Fibroblast of mammary gland (primary cell): ENCODE measurements at places on chromosomes 3 and 15.
A peak's percentile ranks its signal among the peaks of the same experiment; 100 is the strongest.

GRCh38 chr3:66572938-66573710 is 72.3 kb upstream of the LRIG1 start:
- DNase-seq = no peak

DNA sequence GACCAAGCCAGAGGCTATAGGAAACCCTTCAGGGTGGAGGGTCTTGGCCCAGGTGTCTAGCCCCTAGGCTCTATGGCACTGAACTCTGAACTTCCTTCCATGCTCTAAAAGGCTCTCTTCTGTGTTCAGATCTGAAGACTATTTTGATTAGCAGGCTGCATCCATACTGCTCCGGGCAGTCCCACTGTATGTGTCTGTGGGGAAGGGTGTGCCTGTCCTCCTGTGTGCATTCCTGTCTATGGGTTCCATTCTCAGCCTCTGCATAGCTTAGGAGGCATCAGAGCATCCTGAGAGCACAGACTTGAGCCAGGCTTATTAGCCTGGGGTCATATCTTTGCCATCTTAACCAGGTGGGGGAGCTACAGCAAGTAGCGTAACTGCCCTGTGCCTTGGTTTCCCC is 38.0 kb downstream of the EXOG start:
- no peak for DNase-seq

DNA sequence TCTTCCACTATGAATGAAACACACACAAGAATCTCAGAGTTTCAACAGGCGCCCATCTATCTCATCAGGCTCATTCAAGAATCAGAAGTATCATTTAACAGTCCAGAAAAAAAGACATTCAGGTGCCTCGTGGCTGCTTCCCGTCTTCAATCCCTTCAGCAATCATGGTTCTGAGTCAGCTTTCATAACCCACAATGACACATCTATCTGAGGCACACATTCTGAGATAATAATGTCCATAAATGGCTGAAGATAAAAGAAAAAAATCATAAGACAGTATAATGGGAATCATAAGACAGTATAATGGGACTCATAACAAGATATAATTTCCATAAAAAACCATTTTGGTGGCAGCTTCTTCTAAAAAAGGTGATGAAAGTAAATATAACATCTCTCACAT is 52.4 kb downstream of the TNIK start:
- peak; percentile 82 for DNase-seq

GRCh38 chr3:99768126-99768525 is 49.5 kb upstream of the CMSS1 start:
- DNase-seq = no peak

- peak; percentile 5 for DNase-seq
Observed at GRCh38 chr3:69500604-69501003, 114.7 kb upstream of the FRMD4B start.

DNA sequence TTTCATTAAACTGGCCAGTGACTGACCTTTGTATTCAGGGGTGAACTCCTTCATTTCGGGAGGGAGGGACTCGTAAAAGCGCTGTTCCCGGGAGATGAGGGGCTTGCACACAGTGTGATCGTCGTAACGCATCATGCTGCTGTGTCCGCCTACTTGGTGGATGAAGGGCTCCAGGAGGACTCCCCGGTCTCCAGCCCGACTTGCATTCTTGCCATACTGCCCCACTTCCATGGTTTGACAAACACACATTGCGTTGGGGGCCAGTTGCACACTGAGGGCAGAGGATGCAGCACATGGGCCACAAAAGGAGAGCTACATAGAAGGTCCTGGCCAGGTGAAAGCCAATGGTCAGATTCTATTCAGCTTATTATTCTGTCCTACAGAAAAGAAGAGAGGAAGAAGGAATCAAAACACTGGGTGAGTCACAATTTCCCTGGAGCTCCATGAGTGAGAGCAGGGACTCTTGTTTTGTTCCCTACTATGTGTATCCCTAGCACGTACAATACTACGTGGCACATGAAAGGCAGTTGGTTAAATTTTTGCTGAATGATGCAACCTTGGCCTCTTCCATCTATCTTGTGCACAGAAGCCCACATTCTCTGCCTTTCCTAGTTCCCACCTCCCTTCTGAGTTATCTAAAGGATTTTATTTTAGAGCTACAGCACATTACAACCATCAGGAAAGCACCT is 24.2 kb upstream of the GMPPB start:
- peak; percentile 77 for DNase-seq

- DNase-seq = no peak
Observed at GRCh38 chr3:39196671-39197356, 4.4 kb upstream of the XIRP1 start.

GRCh38 chr3:83873550-83873949 is 1085.2 kb upstream of the CADM2 start:
- no peak for DNase-seq

DNA sequence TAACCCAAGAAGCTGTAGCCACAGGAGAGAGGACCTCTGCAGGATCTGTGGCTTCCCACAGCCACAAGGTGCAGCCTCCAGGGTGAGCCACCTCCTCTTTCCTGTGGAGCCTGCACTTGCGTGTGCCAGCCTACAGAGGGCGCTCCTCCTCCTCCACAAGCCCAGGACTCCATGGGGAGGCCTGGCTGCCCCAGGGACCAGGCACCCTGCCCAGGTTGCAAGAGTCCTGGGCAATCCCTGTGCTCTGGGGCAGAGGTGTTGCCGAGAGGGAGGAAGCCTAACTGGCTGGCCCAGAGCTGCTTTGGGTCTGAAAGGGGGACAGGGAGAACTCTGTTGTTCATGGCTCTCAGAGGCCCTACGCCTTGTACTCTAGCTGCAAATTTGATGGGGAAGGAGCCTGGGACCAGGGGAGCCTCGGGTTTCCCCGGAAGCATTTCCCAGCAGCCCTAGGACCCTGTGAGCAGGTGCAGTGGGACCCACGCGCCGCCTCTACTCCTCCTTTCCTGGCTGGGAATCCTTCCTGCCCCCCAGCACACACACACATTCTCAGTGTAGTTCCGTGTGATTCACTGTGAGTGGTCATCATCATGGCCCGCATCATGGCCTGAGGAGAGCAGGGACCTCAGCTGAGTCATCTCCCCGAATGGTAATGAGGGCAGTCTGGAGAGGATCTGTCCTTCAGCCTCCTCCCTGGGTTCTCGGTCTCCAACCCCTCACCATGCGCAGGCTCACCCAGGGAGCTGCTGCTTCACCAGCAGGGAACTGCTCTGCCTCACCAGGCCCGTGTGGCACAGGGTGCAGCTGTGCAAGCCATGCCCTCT is 24.3 kb downstream of the TBC1D21 start:
- peak; percentile 96 for DNase-seq

- DNase-seq = no peak
Observed at GRCh38 chr3:95226437-95226836, 1163.6 kb downstream of the NSUN3 start.

DNA sequence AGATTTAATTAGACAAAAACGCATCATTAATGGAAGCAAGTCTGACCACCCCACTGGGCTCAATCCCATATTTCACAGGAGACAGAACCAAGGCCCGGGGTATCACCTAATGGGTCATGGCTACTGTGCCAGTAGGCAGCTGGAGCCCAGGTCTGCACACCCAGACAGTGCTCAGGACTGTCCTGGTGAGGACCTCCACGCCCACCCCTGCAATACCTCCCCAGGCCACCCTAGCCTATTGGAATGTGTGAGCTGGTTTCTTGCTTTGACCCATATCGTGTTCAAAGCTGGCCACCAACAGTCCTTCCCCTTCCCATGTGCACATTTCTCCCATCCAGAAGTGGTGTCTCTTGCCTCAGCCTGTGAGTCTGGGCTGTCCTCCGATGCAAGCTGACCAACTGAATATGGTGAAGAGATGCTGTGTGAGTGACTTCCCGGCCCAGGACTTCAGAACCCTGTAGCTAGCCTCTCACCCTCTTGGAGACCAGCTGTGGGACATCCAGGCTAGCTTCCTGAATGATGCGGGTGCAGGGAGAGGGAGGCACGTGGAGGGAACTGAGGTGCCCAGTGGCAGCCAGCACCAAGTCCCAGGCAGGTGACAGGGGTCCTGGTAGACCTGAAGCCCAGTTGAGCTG is 19.1 kb downstream of the SLC6A20 start:
- no peak for DNase-seq

- DNase-seq = peak; percentile 78
Observed at GRCh38 chr3:5205165-5205941, 17.8 kb downstream of the EDEM1 start.

DNA sequence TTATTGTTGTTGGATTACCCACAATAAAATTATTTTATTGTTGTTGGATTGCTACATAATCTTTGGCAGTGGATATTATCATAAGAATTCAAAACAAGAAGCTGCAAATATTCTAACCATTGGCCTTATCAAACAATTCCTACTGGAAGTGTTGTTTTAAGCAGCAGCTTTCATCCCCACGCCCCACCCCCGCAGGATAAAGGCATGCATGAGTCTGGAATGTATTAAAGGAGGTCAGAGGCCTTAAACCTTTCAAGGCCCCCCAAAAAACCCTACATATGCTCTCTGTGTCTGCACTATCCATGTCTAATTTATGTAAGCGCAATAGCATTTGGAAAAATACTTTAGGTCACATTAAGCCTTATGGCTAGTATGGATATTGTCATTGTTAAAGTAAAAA is 23.1 kb downstream of the P3H2 start:
- DNase-seq = no peak

DNA sequence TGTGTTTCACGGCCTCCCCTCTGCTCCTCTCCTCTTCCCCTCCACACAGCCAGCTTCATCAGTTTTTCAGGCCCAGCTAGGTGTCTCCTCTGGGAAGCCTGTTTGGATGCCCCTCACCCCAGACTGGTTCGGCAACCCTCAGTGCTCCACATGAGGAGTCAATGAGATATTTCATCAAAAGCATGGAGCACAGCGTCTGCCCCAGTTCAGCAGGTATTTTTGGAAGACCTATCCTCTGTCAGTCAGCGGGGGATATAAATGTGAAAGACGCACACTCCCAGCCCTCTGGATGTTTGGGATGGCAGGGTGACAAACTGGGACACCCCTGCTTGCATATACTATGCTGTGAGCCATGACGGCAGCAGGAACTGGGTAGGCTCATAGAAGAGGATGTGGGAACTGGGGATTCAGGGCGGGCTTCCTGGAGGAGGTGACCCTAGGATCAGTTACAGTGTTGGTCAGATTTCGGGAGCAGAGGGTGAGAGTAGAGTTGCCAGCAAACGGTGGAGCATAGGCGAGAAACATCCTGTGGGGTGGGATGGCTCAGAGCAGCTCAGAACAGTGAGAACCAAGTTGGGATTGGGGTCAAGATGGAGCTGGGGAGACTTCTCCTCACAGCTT is 42.9 kb downstream of the PXYLP1 start:
- no peak for DNase-seq

- DNase-seq = no peak
Observed at GRCh38 chr3:6508410-6508759, 352.5 kb upstream of the GRM7 start.

- DNase-seq = no peak
Observed at GRCh38 chr15:82186719-82187406, 75.7 kb downstream of the EFL1 start.

DNA sequence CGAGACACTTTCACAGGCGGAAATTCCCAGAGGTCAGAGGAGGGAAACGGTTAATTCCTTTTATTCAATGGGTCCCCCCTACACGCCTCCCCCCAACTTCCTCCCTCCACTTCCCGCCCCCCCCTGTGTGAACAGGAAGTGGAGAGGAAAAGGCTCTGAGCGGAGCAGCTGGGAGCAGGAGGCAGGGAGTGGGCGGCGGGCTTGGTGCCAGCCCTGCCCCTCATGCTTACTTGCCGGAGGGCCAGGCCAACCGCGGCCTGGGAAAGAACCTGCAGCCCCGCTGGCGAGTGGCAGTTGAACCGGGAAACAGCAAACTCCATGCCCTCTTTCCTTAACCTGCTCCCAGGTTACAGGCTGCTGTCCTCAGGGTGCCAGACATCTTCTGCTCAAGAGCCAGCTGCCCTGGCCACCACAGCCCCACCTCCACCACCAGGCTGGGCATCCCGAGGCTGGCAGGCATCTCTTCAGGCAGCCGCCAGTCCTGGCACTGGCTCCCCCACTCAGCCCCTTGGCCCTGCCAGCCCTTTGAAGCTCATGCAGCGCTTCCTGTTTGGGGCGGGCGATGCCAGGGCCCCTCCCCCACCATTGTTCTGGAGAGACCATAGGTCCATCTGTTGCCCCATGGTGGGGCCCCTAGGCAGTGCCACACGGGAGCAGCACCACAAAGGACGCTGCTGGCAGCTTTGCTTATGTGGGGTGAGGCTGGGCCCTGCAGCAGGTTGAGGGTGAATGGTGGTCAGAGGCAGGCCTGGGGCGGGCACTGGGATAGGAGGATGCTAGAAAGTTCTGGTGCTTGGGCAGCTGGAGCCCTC is 12.9 kb downstream of the VPS18 start:
- peak; percentile 43 for DNase-seq

- no peak for DNase-seq
Observed at GRCh38 chr15:57410373-57410772, 34.1 kb downstream of the CGNL1 start.

DNA sequence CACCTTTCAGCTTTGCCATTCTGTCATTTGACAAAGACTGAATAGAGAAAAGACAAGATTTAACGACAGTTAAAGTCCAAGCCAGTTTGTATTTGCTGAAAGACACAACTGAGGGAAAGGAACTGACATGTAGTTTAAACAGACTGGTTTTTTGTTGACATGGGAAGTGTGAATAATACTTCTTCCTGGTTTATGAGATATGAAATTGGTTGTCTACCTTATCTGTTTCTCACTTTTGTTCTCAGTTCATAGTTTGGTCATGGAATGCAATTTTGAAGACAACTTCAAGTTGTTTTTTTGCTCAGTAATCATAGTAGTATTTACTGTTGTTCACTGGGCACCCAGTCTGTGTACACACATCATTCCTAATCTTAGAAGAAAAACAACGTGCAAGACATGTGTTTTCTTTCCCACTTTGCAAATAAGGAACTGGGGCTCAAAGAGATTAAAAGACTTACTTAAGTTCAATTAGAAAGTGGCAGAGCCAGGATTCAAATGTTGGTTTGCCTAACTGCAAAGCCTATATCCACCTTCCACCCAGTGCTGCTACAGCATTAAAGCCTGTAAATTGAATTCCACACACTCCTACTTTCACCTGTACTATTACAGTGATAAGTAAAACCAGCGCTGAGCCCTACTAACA is 103.5 kb downstream of the LPP start:
- DNase-seq = no peak

DNA sequence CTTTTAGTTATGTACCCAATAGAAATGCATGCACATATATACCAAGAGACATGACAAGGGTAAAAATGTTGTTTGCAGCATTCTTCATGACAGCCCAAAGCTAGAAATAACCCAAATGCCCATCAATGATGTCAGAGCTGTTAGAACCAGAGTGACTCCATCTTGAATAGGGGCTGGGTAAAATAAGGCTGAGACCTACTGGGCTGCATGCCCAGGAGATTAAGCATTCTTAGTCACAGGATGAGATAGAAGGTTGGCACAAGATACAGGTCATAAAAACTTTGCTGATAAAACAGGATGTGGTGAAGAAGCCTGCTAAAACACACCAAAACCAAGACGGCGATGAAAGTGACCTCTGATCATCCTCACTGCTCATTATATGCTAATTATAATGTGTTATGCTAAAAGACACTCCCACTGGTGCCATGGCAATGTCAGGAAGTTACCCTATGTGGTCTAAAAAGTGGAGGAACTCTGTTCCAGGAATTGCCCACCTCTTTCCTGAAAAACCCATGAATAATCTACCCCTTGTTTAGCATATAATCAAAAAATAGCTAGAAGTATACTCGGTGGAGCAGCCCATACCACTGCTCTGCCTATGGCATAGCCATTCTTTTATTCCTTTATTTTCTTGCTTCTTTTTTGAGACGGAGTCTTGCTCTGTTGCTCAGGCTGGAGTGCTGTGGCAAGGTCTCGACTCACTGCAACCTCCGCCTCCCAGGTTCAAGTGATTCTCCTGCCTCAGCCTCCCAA is 32.9 kb downstream of the ZBTB11 start:
- DNase-seq = peak; percentile 79
